Left forelimb (tissue), 1 donor: ENCODE measurements at places on chromosomes 6 and 20.

DNA sequence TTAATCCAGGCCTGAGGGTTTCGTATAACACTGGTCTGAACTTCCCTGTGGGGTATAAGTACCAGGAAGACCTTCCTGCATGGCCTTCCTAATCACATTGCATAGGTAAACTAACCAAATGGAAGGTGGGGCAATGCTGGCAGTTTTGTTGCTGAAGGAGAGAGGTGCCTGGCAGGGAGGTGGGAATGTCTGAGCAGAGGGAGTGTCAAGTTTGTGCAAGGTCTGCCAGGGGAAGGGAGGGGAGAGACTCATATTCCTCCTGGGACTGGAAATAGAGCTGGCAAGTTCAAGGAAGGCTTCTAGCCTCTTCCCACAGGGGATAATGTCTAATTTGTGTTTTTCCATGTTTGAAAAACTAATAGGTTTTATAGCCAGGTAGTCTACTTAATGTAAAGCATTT is 70.6 kb downstream of the HDDC2 start:
- no peak for DNase-seq

- no peak for DNase-seq
Measured at GRCh38 chr20:32823737-32824588, 4.2 kb downstream of the MAPRE1 start.

- DNase-seq: no peak
Measured at GRCh38 chr20:15248618-15249395, 911.4 kb upstream of the FLRT3 start.

DNA sequence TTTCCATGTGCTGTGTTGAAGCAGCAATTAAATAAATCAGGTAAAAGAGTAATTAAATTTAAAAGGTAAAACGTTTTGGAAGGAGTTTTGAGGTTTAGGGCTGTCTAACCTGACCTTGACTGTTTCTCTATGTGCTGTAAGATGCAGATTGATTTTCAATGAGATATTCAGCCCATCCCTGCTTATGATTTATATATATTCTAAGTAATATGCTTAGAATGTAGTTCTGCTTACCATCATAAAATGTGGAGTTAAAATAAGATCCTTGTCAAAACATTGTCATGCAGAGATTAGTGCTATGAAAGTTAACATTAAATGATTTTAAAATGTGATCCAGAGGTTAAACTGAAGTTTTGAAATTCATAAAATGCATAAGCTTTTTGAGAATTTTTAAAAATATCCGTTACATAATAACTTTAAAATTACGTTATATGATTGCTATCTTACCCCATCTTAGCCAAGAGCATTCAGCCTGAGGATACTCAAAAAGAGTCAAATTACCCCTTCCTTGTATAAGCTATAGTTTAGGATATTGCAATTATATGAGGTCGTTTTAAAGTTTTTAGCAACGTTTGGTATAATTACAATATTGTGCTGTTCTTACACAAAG is 122.5 kb downstream of the MTHFD1L start:
- no peak for DNase-seq

- DNase-seq: no peak
Measured at GRCh38 chr6:82786248-82786647, 279.4 kb downstream of the UBE3D start.

DNA sequence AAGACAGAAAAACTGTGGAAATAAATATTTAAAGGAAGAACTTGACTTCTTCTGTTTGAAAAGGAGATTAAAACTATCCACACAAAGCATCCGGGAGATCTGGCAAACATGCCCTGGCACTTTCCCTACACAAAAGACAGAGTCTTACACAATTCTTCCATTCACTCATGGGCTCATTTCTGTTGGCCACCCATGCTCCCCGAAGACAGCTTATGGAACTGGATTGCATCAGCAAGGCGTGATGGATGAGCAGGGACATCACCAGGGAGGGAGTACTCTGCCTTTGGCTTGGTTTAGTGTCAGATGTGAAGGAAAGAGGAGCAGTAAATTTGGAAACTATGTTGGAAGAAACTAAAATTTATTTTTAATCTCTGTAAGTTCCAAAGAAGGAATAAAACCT is 379.3 kb downstream of the CD109 start:
- DNase-seq: no peak

GRCh38 chr6:137944793-137945498 is 77.9 kb downstream of the TNFAIP3 start:
- no peak for DNase-seq

GRCh38 chr6:167524261-167525111 is 199.6 kb downstream of the TTLL2 start:
- no peak for DNase-seq

DNA sequence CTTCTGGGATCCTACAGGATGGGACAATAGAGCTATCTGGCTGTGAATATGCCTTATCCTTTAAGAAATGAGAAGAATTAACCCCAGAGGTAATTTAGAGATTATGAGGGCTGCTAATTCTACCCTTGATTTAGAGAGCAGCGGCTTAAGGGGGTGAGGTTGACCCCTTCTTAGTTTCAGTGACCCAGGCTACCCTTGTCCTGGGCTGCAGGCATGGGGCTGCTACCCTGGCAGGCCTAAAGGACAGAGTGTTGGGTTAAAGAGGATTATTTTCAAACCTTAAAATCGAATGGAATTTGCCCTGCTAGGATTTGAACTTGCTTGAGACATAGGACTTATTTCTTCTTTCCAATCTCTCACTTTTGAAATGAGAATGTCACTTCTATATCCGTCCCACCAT is 1343.4 kb downstream of the HACE1 start:
- no peak for DNase-seq

GRCh38 chr6:135801755-135802465 is 49.6 kb upstream of the PDE7B start:
- DNase-seq: no peak

GRCh38 chr20:1190847-1191246 is 6.1 kb upstream of the TMEM74B start:
- DNase-seq: no peak

- no peak for DNase-seq
Measured at GRCh38 chr6:113356139-113356538, 501.0 kb upstream of the MARCKS start.

DNA sequence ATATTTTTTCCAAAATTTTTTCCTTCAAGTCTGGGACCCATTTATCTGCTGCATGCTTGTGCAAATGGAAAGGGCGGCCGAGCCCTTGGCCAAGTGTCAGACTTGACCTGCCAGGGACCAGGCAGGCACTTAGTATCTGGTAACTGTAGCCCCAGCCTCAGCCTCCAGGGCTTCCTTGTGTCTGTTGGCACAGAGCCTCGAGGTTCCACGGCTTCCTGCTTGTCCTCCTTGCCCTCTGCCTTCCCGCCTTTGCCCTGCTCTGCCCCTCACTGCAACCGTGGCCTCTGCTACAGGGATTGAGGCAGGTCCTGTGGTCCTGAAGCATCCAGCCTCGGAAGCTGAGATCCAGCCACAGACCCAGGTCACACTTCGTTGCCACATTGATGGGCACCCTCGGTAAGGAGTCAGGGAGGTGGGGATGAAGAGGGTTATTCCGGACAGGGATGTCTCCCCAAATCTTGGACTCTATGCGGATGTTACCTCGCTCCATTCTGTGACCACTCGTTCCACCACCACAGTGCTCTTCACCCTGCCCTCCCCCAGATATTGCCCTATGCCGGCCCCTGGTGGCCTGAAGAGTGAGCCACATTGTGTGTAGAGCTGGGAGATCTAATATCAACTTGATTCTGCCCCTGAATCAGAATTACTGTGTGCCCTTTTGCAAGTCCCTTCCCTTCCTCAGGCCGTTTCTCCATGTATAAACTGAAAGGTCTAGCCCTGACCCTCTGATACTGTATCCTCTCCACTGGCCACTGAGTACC is 41.5 kb upstream of the SRF start:
- no peak for DNase-seq

GRCh38 chr6:29762781-29763214 is 39.6 kb downstream of the HLA-F start:
- DNase-seq: no peak

GRCh38 chr6:149761438-149761837 is 11.9 kb downstream of the PCMT1 start:
- no peak for DNase-seq

DNA sequence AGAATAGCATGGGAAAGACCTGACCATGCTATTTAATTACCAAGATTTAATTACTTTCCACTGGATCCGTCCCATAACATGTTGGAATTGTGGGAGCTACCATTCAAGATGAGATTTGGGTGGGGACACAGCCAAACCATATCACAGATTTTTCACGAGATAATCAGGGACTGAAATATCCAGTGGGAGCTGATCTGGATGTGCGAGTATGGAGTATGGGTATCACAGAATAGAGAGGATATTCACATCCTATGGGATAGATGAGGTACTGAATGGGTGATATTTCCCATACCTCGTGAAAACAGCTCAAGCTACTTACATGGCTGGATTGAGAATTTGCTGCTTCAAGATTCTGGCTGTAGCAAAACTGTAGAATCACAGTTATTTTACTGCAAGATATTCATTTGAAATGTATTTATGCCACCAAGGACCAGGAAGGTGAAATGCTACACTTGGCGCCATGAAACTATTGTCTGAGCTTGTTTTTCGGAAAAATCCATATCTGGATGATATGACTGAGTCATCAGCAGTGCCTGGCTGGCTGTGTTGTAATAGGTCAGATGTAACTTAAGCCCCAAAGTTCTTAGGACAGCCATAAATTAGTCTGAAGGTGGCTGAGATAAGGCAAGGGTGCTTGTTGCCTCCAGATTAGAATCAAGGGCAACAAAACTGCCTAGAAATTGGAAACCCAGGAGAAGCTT is 29.8 kb downstream of the KCNS1 start:
- DNase-seq: no peak

DNA sequence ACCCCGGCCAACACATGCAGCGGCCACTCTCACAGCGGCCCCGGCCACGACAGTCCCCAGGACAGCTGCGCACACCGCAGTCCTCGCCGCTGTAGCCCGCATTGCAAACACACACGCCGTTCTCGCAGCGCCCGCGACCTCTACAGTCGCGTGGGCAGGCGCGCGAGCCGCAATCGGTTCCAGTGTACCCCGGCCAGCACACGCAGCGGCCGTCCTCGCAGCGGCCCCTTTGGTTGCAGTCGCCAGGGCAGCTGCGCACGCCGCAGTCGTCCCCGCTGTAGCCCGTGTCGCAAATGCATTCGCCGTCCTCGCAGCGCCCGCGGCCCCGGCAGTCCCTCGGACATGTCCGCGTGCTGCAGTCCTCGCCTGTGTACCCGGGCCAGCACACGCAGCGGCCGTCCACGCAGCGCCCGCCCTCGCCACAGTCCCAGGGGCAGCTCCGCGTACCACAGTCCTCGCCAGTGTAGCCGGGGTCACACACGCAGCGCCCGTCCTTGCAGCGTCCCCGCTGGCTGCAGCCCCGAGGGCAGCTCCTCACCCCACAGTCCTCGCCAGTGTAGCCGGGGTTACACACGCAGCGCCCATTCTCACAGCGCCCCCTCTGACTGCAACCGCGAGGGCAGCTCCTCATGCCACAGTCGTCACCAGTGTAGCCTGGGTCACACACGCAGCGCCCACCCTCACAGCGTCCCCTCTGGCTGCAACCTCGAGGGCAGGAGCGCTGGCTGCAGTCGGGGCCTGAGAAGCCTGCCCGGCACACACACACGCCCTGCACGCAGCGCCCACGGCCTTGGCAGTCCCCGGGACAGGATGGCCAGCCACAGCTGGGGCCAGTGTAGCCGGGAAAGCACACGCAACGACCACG is 12.5 kb downstream of the TNXB start:
- DNase-seq: no peak

DNA sequence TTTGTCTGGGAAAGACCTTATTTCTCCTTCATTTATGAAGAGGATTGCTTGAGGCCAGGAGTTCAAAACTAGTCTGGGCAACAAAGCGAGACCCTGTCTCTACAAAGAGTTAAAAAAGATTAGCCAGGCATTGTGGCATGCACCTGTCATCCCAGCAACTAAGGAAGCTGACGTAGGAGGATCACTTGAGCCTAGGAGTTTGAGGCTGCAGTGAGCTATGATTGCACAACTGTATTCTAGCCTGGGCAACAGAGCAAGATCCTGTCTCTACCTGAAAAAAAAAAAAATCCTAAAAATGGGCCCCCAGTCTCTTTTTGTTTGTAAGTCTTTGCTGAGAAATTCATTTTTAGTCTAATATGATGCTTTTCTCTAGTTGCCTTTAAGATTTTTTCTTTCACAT is 29.2 kb upstream of the EIF2S2 start:
- DNase-seq: no peak

GRCh38 chr20:17969278-17969883 is 563 bp downstream of the MGME1 start:
- DNase-seq: no peak

DNA sequence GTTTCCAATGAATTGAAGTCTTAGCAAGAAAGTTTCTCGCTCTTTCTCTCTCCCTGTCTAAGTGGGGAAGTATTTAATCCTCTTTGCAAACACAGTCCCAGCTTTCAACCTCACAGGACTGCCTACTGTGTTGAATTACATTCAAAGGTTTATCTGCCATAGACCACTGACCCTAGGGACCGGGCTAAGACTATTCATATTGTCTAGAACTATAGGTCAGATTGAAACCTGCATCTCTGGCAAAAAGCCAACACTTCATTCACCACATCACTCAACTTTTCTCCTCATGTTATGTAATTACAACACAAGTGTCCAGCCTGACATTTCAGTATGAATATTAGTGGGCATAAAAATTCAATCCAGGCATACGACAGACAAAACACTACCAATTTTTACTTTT is 314.7 kb upstream of the RSPO3 start:
- no peak for DNase-seq

DNA sequence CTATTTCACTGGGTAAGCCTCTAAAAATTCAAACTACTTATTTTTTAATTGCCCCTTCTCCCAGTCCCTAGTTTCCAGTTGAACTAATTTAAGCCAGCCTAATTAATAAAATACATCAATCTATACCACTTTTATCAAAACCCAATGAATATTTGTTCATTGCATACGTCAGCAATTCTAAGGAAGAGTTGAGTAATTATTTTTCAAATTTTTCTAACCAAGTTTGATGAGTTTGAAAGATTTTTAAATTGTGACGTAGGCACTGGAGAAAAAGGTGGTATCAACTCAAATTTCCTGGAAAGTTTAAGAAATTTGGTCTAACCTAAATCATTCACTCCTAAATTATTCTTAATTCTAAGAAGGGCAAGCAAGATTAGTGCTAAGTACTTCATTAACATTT is 35.7 kb downstream of the COL21A1 start:
- no peak for DNase-seq

- DNase-seq: no peak
Measured at GRCh38 chr6:6362056-6362840, 41.8 kb upstream of the F13A1 start.

- no peak for DNase-seq
Measured at GRCh38 chr6:126359936-126360537, 20.1 kb downstream of the CENPW start.

GRCh38 chr6:111850295-111850937 is 22.8 kb downstream of the FYN start:
- no peak for DNase-seq
